NCI-H2081 treated with DMSO at 0.1 percent for 48 hours (cell line): ENCODE measurements at places on chromosomes 1 and 21.
A peak's percentile ranks its signal among the peaks of the same experiment; 100 is the strongest.

- no peak for DNase-seq
Measured at GRCh38 chr1:11764115-11764514, 2.1 kb downstream of the C1orf167 start.

GRCh38 chr1:25640646-25641328, 24.2 kb downstream of the MAN1C1 start:
- no peak for DNase-seq

- no peak for DNase-seq
Measured at GRCh38 chr21:17462276-17462981, 50.4 kb upstream of the CXADR start.

DNA sequence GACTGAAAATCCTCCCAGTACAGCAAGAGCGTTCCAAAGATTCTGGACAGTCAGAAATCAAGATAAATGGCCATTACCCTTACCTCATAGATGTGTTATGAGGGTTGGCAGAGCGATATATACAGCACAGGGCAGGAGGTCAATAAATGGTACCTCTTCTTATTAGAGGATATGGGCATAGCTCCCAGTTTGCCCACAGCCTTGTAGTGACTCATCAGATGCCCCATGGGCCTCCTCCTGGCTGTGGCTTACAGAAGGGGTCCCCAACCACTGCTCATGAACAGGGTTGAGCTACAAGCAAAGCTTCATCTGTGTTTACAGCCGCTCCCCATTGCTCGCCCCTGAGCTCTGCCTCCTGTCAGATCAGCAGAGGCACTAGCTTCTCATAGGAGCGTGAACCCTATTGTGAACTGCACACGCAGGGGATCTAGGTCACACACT, 7.3 kb upstream of the IFNGR2 start:
- DNase-seq, result no peak

- DNase-seq, result no peak
Measured at GRCh38 chr1:25478633-25479032, 47.9 kb downstream of the MACO1 start.

- DNase-seq, result no peak
Measured at GRCh38 chr1:232725305-232726047, 79.7 kb upstream of the MAP10 start.

DNA sequence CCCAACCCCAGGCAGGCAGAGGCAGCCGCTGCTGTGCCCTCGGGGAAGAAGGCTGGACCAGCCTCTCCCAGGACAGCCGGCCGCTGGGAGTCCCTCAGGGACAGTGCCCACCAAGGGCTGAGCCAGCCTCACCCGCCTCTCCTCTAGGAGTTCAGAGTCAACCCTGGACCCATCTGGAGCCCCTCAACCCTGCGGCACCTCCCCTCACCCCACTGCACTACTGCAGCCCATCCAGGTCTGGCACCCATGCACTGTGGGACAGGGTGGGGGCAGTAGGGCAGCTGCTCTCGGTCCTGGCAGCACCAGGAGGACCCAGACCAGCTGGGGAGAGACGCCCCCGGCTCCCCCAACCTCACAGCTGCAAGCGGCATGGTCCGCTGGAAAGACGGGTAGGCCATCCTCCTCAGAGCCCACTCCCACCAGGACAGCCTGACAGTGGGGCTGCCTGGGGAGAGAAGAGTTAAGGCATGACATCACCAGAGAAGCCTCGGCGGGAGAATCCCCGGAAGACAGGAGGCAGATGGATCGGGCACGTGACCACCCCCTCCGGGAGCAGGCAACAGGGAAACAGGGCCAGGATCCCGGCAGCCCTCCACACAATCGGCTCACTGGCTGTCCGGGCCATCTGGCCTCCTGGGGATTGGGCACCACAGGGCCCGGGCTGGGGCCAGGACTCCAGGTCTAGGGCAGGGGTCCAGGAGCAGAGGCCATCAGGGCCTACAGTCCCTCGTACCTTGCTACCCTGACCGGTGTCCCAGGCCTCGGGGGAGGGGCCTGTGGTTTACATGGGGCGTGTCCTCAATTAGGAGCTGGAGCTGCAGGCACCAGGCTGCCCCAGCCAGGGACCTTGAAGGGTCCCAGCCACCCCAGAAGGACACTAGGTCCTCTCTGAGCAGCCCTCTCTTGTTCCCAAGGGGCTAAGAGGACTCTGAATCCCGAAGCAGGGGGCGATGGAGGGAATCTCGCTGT, 3.1 kb downstream of the ACAP3 start:
- DNase-seq, result no peak

DNA sequence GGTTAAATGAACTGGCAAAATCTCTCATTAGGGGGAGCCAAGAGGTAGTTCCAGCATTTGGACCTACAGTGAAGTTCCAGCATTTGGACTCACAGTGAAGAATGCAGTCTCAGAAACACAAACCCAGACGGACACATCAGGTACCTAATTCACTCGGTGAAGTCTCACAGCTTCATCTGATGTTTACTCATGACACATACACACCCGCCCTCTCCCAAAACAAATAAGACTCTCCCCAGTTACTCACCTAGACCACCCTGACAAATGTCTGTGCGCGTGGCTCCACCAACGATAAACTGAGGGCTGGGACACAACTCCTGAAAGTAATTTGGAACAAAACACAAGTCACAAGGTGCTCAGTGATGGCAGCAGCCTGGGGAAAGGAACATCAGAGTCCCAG, 11.4 kb downstream of the CAPN8 start:
- DNase-seq, result no peak

GRCh38 chr1:211577277-211577818, 1.6 kb downstream of the SLC30A1 start:
- no peak for DNase-seq

DNA sequence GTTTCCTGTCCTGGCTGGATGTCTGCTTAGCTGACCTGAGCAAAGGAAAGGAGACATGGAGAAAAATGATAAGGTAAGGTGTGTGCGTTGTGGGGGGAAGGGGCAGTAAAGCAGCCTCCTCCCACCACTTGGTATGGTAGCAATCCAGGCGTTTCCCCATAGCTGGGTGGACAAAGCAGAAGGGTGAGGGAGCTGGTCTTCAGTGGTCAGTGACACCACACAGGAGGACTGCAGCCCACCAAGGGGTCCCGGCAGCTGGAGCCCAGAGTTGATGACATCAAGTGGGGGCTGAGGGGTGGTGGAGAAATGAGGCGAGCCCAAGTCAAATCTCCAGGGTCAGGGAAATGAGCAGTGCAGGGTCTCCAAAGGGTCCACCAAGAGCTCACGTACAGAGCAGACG, 69.3 kb upstream of the LRRN2 start:
- no peak for DNase-seq

- DNase-seq, result no peak
Measured at GRCh38 chr1:2044510-2045319, 5.5 kb upstream of the PRKCZ start.

- no peak for DNase-seq
Measured at GRCh38 chr1:77824694-77825093, 45.2 kb downstream of the MIGA1 start.

DNA sequence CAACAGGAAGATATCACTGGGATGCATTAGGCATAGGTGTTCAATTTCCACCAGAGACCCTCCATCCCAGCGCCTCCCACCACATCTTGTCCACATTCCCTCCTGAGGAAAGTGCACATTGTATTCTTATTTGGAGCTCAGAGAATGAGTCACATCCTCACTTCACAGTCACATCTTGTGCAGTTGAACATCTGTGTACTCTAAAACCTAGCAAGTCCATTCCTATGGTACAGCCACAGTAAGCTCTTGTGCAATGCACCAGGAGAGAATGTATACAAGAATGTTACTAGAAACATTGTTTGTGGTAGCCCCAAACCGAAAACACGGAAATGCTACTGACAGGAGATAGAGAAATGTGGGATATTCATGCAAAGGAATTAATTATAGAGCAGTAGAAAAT, 1.6 kb upstream of the KDF1 start:
- no peak for DNase-seq

DNA sequence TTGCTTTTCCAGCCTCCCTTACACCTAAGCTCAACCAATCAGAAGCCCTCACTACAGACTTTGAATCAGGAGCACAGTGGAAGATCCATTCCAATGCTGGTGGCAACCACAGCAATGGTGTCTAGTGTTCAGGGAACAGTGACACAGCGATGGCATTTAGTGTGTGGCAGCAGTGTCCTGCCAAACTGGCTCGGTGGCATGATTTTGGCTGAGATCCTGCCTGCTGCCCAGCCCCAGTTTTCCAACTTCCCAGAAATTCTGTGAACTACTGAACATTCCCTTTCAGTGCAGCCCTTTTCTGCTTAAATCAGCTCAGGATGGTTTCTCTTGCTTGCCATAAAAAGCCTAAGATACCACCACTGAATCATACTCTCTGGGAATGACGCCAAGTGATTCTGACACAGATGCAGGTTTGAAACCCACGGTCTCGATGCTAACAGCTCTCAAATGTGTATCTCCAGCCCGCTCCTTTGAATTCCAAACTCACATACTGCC, 8.8 kb downstream of the ASAP3 start:
- DNase-seq, result no peak

DNA sequence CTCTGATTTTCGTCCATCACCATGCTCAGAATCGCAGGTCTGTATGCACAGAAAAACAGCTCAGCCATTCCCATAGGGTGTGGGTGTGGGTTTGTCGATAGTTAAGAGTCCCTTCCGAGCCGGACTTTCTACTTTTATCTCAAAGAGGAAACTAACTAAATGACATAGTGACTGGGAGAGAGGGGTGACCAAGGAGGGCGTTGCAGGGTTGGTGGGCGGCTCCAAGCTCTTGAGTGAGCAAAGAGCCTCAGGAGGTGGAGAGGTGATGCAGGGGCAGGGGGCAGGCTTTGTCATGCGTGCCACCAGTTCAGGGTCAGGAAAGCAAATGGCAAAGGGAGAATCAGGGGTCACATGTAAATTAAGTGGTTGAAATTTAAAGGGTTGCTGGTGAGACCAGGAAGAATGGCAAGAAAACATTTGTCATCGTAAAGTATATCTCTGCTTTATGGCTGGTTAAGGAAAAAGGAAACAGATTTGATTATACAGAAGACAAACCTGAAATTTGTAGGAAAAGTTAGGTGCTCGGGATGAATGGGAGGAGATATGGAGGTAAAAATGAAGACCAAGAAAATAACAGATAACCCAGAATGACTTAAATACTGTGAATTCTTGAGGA, 249.0 kb downstream of the SETD4 start:
- DNase-seq, result no peak

- DNase-seq, result no peak
Measured at GRCh38 chr1:51776408-51776807, 102.1 kb downstream of the NRDC start.

DNA sequence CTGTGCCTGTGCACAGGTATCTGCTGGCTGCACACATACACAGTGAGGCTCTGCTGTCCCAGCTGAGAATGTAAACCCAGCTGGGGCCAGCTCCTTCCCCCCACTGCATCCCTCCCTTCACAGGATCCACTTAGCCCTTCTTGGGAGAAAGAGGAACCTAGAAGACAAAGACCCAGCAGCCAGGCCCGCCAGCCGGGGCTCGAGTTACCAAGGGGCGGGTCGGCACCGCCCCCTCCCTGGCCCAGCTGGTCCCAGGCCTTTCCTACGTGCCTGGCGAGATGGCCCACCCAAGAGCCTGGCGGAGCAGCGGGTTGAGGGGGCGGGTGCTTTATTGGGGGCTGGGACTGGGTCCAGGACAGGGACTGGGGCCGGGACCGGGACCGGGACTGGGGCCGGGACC, 2.1 kb downstream of the SH3BGRL3 start:
- DNase-seq, result no peak

DNA sequence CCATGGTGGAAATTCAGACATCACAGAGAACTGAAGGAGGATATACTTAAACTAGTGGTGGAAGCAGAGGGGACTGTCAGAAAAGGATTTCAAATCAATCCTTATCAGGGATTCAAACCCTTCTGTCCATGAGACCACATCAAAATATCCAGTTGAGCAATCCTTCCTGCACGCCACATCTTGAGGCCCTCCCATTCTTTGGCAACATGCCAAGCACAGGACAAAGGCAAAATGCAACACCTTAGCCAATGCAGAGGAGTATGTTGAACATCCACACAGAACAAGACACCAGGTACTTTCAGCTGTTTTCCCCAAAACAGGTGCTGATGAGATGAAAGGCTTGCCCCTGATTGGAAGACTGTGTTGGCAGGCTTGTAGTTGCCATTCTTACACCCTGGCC, 81.8 kb upstream of the PLXNA2 start:
- no peak for DNase-seq

DNA sequence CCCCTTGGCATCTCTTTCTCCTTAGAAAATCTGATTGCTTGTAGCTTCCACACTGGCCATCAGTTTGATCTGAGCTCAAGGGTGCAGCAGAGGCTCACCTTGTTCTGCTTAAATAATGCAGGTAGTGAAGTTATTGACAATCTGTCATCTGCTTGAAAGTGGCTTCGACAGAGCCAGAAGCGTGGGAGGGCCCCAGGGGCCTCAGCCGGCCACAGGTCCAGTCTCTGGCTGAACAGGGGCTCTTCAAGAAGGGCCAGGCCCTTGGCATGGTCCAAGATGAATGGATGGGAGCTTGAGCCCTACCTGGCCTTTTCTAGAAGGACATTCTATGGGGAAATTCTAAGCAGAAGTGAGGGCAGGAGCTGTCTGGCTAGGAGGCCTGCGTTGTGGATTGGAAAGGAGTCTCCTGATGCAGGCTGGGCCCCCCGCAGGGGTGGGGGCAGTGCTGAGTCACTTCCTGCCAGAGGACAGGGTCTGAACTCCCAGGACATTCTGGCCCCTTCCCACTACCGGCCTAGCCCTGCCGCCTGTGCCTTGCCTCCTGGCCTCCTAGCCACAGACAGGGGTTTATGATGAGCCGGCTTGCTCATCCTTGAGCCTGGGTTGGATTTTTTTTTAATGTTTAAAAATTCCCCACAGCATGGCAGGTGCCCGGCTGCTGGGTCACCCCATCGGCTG, 162.3 kb upstream of the VAMP3 start:
- no peak for DNase-seq

DNA sequence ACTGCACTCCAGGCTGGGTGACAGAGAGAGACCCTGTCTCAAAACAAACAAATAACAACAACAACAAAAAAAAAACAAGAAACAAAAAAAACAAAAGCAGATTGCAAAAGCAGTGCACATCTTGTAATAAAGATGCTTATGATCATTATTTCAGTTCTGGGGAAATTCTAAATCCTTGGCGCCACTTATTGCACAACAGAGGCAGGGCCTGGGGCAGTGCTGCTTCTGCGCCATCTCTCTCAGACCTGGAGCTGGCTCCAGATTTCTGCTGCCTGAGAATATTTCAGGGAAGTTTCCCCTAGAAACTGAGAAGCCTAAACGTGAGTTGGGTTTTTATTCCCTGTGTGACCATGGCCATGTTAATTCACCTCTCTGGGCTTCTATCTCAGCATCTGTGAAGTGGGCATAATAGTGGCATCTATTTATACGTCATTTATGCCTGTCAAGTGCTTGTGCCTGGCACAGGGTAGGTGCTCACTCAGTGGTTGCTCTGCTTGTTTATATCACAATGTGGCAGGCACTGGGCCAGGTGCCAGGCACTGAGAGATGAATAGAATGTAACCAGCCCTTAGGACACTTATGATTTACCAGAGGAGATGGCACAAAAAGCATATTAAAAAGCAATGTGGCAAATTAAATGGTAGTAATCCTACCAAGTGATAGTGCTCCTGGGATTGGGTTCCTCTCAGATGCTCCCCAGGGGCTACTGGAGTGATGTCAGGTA, 67.9 kb downstream of the MDM4 start:
- peak; percentile 17 for DNase-seq

- no peak for DNase-seq
Measured at GRCh38 chr1:200379940-200380588, 29.8 kb downstream of the ZNF281 start.

- no peak for DNase-seq
Measured at GRCh38 chr21:22083899-22084298, 1085.7 kb downstream of the NCAM2 start.
